ENCODE measurements at places on chromosomes 16 and 17.

DNA sequence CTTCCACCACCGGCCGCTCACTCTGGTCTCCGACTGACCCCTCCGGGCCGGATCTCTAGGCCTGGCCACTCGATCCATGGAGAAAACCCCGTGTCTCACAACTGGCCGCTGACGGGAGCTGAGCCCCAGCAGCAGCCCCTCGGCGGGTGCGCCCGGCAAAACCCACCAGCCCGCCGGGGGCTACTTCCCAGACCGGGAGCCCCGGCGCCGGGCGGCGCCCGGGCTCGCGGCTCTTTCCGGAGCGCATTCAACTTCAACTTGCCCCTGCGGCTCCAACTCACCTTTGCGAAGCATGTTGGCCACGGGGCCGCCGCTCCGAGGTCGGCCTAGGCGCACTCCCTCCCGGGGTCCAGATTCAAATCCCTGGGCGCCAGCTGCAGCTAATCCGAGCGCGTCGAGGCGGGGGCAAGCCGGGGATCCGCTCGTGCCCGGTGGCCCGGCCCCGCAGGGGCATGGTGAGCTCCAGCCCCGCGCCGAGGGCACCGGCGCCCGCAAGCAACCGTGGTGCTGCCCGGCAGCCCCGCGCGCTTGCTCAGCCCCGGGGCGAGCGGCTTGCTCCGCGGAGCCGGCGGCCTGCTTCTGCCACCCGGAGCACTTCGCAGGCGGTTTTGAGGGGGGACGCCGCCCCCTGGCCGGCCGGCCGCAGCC is 438 bp downstream of the RTN4RL1 start:
- DNase-seq: no peak

GRCh38 chr17:46123607-46124006 is 69.6 kb downstream of the KANSL1 start:
- DNase-seq: no peak

- no peak for DNase-seq
Measured at GRCh38 chr16:85579191-85579590, 33.9 kb upstream of the GSE1 start.

DNA sequence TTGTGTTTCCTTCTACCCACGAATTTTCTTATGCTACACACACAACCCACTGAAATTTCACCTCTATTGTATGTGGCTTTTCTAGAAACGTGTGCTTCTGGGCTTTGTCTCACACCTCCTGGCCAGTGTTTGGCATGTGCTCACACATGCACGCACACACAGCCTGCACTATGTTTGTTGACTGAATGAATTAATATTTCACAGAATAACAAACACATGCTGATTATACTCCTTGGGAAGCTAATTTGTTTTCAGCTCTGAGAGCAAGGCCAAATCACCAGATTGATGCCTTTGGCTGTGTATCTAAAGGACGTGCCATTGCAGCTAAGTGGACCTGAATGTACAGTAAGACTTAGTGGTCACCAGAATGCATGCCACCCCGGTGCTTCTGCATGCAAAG is 210.7 kb downstream of the WWOX start:
- DNase-seq: no peak

- DNase-seq: no peak
Measured at GRCh38 chr16:51982715-51983680, 563.9 kb downstream of the TOX3 start.

GRCh38 chr16:8721336-8722024 is 47.1 kb downstream of the ABAT start:
- no peak for DNase-seq
